ENCODE measurements at places on chromosomes 7 and 10.

- DNase-seq = no peak
These were observed 59.6 kb downstream of the ATOH7 start for GRCh38 chr10:68172324-68172723.

- peak; percentile 59 for DNase-seq
These were observed 18.4 kb upstream of the KLF6 start for GRCh38 chr10:3803295-3803926.

DNA sequence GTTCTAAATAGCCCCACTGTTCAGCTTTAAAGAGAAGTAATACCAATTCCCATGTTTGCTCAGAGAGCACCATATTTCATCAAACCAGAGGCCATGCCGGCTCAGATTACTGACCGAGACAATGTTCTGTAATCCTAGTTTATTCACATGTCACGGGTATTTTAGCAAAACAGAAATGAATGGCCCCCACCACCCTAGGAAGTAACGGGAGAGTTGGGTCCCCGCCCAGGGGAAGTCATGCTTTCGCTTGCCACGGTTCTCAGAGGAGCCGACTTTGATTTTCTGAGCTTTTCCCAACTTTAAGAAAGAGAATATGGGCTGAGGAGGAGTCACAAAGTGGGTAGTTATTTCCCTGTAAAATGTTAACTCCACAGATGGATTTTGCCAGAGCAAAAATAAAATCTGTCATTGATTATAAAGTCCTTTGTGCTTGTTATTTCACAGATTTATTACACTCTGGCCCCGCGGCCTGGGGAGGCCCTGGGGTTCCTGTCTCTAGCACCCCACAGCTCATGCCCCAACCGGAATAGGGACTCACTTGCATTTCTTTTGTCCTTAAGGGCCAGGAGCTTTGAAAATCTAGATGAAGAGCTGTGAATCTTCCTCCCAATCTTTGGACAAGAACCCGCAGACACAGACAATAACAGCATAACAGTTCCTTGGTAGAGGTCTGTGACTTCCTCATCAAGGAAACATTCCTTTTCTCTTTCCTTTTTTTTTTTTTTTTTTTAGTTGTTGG lies 3.7 kb upstream of the GDF10 start:
- DNase-seq = peak; percentile 8

DNA sequence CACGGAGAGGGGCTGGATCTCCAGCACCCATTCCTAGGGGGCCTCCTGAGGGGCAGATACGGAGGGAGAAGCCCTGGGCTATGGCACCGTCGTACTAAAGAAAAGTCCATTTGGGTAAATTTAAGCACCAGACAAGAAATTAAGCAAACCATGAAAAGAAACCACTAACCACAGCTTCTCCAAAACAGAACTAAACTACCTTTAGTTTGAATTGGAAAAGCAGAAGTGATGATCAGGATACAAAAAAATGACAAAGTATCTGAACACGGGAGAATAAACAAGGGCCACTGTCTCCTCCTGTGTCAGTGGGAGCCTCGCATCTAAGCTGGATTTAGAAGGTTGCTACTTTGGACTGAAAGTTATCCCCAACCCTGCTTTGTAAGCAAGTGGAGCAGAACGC lies 69.1 kb downstream of the DIP2C start:
- DNase-seq = no peak

DNA sequence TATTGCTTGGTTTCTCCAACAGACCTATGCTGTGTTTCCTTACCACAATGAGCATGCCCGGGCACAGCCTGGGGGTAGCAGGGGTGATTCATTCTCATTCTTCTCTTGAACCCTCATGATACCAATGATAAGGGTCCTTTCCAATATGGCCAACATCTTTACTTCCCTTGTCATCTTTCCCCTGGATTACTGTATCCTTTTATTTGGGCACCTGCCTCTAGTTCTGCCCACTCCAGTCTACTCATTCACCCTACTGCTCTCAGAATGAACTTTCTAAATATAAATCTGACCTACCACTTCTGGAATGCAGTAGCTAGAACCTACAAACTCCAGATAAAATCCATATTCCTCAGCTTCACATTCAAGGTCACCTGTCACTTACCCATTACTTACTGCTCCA lies 26.4 kb upstream of the ITPRID1 start:
- DNase-seq = no peak

GRCh38 chr10:80118669-80119068 lies 13.9 kb upstream of the PLAC9 start:
- DNase-seq = no peak

DNA sequence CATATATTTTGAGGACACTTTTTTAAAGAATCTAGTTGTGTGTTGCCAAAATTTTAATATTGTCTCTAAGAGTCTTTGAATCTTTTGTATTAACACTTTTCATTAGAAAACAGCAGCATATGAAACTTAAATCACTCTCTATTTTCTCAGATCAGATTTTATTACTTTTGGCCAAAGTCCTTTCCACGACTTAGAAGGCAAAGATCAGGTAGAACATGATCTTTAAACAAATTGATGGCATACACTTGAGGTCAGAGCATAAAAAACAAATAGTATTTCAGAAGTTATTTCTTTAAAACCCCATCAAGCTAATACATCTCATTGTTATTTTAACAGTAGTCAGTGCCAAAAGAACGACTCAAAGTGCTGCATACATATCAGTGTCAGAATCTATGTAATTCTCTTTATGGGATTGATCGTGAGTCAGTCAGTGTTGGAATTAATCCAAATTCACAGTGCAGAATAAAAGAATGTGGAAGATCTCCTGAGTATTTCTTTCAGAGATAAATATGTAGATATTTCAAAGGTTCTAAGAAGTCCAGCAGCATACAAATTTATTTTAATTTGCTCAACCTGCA lies 9.6 kb upstream of the AGMO start:
- DNase-seq = peak; percentile 10

DNA sequence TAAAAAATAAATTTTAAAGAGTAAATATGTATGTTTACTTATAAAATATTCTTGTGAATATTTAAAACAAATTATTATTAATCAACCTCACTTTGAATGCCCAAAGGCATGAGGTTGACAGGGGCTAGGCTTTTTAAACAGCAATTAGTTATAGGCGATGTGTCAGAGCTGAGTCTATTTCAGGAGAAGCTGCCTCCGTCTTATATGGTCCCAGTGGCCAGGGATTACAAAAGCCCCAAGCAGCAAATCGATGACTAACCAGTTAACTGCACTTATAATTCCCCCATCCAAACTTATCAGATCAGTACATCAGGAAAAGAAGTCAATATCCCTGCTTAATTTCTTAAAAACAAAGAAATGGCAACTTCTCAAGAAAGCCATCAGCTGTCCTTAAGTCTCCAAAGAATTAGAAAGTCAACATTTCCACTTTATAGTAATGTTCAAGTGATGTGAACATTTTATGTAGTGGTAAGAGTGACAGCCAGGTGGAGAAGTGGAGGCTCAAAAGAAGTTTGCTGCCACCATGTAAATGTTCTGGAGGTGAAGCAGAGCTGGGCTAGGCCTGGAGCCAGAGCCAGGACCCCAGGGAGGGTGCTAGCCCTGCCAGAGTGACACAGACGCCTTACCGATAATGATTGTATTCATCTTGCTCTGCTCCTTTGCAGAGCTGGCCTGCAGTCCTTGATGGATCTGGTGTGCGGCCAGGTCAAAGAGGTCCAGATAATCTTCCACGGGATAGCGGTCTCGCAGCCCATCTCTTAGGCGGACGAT lies 51.5 kb downstream of the CHST15 start:
- peak; percentile 53 for DNase-seq

DNA sequence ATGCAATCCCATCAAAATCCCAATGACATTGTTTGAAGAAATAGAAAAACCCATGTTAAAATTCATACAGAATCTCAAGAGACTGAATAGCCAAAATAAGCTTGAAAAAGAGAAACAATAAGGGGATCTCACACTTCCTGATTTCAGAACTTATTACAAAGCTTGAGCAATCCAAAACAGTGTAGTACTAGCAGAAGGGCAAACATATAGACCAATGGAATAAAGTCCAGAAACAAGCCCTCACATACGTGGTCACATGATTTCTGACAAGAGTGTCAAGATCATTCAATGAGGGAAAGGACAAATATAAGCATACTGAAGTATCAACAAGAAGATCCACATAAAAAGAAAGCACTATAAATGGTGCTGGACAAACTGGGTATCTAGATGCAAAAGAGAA lies 31.9 kb downstream of the MICU1 start:
- no peak for DNase-seq

GRCh38 chr10:68192113-68192512 lies 39.8 kb downstream of the ATOH7 start:
- peak; percentile 34 for DNase-seq

DNA sequence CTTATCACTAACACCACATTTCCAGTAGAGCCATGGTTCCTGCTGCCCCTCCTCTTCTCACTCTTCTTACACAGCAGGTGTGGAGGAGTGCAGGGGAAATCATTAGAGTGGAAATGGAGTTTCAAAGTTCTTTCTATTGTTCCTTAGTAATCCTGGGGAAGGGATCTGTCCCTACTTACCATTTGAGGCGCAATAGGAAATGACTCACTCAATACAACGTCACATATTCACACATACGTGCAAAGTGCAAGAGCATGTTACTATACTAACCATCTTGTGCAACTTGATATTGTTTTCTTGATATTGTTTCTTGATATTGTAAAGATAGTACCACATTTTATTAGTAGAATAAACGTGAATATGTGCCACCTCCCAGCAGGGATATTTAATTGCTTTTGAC lies 1010.2 kb downstream of the DNAJB9 start:
- DNase-seq = no peak

- no peak for DNase-seq
These were observed 16.6 kb downstream of the TAS2R40 start for GRCh38 chr7:143238289-143238980.

- peak; percentile 69 for DNase-seq
These were observed 77.0 kb upstream of the PHYHIPL start for GRCh38 chr10:59099481-59099880.

- DNase-seq = no peak
These were observed 1066.5 kb downstream of the SORCS3 start for GRCh38 chr10:105707603-105708002.

DNA sequence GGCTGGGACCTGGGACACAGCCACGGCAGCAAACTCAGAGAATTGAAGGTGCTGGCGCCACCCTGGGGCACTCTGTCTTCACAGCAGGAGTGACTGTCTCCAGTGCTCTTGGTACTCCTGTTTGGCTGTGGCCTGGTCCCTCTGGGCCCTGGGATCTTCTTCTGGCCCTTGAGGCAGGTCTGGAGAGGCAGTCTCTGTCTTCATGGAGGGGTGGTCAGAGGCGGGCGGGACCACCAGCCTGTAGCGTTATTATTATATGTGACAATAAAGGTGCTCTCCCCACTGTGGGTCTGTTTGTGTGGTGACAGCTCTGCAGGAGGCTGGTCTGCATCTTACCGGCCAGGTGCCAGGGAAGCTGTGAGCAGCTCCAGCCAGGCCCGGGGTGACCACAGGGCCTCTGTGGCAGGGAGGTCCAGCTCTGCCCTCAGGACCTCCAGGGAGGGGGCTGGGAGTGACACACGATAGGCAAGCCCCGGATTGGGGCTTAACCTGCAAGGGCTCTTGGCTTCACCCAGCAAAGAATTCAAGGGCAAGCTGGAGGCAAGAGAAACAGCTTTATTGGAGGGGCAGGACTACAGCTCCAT lies 70.3 kb downstream of the MYL10 start:
- no peak for DNase-seq

GRCh38 chr7:78055001-78055573 lies 256.5 kb downstream of the PHTF2 start:
- DNase-seq = no peak

GRCh38 chr7:27575613-27576012 lies 87.1 kb downstream of the HIBADH start:
- no peak for DNase-seq

DNA sequence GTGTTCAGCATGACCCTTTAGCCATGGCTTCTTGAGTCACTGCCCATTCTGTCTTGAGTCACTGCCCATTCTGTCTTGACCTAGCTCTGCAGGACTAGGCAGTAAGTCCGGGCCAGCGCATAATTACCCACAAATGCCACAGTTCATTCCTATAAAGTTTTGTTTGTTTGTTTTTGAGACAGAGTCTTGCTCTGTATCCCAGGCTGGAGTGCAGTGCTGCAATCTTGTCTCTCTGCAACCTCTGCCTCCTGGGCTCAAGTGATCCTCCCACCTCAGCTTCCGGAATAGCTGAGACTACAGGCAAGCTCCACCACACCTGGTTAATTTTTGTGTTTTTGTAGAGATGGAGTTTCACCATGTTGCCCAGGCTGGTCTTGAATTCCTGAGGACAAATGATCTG lies 32.7 kb upstream of the TARP start:
- no peak for DNase-seq

DNA sequence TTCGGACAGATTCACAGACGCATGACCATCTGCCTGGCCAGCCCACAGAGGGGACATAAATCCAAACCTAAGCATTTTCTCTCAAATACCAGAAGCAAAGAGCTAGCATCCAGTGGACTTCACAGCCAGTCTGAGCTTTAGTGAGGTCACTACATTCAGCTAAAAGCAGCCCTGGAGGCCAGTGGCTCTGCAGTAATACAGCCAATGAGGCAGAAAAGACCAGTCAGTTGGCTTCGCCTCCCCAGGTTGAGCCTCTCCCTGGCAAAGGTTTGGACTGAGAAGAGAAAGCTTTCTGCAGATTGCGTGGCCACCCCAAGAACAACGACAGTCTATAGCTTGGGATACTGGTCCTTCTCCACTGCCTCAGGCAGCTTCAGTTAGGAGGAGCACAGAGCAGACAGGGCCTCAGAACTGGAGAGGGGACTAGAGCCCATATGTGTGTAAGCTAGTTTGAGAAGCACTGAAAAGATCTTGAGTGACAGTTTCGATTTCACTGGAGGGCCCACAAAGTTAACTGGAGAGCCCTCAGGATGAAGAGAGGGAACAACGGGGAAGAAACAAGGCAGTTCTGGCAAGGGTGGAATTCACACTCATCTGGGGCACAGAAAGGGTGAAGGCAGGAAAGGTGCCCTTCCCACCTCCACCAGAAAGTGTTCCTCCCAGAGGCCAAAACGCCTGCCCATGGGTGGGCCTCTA lies 3.8 kb downstream of the WDR91 start:
- no peak for DNase-seq

DNA sequence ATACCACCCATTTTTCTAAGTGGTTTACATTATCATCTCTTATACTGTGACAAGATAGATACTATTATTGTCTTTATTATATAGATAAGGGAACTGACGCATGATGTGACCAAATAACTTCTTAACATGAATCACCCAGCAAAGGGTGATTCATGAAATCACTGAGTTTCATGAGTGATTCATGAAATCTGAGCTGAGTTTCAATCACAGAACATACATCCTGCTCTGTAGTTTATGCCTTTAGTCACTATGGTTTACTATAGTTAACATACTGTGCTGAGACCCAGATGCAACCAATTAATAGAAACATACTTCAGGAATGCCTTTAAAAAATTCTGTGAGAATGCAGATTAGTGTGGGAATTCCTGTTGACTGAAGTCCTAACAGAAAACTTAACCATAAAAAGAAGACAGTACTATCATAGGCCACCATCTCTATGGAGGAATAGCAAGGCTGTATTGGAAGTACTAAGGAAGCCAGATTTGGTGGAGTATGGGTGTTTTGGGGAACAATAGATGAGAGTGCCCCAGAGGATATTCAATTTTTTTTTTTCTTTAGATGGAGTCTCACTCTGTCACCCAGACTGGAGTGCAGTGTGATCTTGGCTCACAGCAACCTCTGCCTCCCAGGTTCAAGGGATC lies 43.1 kb upstream of the SEMA3A start:
- DNase-seq = peak; percentile 94

Data from foreskin fibroblast (primary cell).